Activated CD8-positive, alpha-beta T cell treated with anti-CD3 and anti-CD28 coated beads for 36 hours (primary cell): ENCODE measurements at places on chromosomes 16 and 17. TPM values are rescaled to one million over a fixed set of nuclear protein-coding genes. Genes with fewer than 3 reads are reported as not detected.
A peak's percentile ranks its signal among the peaks of the same experiment; 100 is the strongest.

DNA sequence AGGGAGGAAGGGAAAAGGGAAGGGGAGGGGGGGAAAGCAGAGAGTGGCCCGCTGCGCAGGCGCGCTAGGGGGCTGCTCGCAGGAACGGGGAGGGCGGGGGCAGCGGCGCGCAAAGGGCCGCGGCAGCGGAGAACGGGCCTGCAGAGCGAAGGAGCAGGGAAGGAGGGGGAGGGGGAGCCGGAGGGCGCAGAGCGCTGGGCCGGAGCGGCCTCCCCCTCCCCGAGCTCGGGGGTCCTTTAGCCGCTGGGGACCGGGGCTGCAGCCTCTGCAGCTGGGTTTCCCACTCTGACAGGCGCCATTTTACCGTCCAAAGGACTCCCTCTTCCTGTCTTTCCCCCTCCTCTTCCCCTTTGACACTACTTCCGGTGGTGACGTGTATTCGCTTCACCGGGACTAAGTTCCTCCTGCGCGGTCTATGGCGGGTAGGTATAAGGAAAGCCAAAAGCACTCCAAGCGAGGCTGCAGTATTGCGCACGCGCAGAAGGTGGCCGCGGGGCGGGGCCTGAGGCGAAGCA is at the start of gene CTDNEP1:
Gene CTDNEP1 (minus strand): TSS at position 74 of the 515 bp plus-strand sequence. CDS start 438 bp downstream, outside the sequence.
- DNase-seq, result peak; percentile 99

- no peak for DNase-seq
Observed at GRCh38 chr16:77610496-77610895, 111.8 kb upstream of the NUDT7 start.

GRCh38 chr17:10224582-10225195 is 26.3 kb upstream of the GAS7 start:
- peak; percentile 21 for DNase-seq

DNA sequence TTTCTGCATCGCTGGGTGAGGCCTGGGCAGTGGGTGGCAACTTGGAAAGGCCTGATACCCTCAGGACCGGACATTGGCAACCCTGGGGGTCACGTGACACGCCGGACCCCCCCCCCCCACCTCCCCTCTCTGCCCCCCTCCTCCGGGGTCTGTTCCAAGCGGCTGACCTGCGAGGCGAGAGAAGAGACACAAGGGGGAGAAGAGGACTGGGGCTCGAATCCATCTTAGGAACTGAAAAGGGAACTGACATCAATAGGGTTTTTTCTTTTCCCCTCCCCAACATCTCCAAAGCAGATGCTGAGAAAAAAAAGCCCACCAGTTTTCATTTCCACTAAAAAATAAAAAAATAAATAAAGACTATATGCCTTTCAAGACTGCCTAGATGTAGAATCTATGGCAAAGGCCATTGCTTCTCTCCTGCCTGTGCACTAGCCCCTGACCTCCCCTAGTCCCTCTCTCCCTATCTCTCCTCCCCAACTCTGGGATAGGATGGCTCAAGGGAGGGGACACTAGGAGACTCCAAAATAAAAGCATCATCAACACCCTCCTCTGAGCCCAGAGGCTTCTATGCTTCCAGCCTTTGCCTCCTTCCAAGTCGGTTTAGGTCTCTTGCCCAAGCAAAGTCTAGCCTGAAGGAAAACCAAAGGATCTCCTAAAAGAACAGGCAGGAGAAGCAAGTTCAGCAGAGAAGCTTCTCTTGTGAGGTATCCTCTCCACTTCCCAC is 7.7 kb upstream of the HOXB2 start:
- no peak for DNase-seq

DNA sequence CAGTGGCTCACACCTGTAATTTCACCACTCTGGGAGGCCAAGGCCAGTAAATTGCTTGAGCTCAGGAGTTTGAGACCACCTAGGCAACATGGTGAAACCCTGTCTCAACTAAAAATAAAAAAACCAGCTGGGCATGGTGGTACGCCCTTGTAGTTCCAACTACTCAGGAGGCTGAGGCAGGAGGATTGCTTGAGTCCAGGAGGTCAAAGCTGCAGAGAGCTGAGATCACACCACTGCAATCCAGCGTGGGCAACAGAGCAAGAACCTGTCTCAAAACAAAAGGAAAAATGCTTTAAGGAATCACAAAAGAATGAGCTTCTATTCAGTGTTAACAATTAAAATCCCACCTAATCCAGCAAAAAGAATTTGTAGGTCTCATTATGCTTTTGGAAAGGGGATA is 5.9 kb downstream of the PRR11 start:
- DNase-seq, result no peak

DNA sequence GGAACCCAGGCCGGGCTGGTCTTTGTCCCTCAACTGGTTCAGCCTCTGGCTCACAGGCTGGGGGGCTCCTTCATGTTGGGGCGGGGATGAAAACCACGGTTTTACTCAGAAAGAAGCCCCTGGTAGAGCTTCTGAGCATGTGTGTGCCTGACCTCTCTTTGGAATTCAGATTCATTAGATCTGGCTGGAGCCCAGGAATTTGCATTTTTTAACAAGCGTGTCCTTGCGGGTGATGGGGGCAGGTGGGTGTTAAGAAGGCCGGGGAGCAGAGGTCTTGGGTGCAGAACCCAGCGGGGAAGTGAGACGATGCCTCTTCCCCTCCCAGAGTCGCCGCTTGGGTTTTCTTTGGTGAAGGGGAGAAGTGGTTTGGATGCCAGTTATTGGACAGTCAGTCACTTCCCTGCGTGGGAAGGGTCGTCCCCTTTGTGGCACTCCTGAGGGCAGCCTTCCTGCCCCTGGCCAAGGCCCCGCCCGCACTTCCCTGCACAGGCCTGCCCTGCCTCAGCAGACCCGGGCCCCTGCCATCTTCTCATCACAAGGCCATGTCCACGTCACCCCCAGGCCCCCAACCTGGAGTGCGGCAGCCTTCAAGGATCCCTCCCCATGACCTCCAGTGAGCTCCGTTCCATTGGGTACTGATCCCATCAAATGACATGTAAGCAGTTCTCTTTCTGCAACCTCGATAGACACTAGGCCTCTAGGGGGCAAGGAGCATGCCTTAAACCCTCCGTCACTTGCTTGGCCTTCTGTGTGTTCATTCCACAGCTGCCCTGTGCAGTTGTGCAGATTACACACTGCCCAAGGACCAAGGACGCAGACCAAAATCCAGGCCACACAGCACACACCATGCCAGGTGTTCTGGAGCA is 177.7 kb upstream of the CIBAR2 start:
- DNase-seq, result no peak

DNA sequence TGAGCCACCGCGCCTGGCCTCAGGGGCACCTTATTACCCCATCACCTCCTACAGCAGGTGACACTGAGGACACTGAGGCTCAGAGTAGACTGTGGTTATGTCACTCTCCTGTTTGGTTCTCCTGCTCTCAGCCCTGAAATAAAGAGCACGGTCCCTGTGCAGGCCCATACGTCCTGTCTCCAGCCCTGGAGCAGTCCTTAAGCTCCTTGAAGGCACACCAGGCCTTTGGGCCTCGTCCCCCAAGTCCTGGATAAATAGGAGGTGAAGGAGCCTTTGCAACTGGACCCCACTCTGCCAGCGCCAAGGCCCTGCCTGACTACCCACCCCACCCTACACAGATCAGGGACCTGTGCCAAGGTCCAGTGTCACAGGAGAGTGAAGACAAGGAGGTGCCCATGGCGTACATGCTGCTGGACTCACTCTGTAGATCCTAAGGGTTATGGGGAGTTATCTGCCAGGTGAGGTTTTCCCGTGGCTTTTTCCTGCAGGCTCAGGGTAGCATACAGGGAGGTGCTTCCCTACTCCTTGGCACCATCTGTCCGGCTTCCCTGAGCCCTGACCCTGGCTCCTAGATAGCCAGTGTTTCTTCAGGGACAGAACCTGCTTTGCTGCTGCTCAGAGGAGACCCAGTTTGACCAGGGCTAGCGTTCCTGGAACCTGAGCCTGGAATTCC is 253.2 kb downstream of the SEC14L1 start:
- no peak for DNase-seq

- DNase-seq, result no peak
Observed at GRCh38 chr17:3917391-3917931, 1.2 kb upstream of the P2RX1 start.

- DNase-seq, result no peak
Observed at GRCh38 chr17:36546418-36547093, 1.8 kb downstream of the GGNBP2 start.

TPPP3 gene
- not detected for total RNA-seq

HBA2 gene
- not detected for total RNA-seq

CDH13 gene
- not detected for total RNA-seq

GNG13 gene
- total RNA-seq, result not detected
